ENCODE measurements at places on chromosomes 3 and 15. TPM values are rescaled to one million over a fixed set of nuclear protein-coding genes. Genes with fewer than 3 reads are reported as not detected.
A peak's percentile ranks its signal among the peaks of the same experiment; 100 is the strongest.

DNA sequence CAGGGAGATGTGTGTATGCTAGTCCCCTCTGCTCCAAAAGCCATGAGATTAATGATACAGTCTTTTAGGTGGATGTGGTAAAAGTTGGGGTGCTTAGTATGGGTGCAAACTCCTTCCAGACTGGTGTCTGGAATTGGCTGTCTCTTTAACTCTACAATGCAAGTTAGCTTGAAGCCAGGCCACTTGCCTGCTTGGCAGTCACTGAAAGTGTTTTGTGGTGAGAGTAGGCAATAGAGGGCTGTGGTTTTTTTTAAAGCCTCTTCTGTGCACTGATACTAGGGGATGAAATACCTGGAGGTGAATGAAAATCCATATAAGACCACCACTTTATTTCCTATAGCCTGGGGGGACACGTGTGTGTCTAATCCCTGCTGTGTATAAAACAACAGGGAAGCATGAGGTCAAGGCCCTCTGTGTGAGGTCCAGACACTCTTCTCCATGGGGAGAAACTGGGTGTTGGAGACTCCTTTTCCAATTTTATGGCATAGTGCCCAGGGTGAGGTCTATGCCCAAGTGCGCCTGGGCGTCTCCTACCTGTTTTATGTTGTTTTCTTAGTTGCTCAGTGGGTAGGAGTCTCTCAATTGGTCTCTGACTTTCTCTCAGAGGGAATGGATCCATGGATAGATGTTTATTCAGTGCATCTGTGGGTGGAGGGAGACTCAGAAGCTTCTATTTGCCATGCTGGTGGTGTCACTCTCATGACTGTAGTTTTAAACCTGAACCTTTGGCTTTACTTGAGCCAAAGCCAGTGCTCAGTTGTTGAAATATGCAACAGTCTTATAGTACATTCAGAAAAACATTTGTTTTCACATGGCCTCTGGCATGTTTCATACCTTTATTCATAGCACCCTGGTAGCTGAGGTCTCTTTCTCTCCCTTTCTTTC lies 327.8 kb upstream of the ATP11B start:
- DNase-seq: no peak

GRCh38 chr3:169112153-169112892 lies 551.2 kb downstream of the MECOM start:
- no peak for DNase-seq

DNA sequence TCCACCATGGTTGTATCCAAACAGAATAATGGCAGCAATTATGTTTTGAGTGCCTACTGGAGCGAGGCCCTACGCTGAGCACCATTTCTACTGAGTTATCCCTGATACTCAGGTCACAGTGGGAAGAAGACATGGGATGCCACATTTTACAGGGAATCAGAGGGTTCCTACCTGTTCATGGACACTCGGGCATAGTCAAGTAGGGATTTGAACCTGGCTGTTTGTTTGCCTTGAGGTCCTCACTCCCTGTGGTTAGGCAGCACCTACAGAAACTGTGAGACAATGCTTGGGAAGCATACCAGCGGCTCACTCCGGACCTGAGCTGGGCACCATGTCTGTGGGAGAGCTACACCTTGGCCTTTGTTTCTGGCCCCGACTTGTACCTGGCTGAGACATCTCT lies 390.4 kb downstream of the LRTM1 start:
- DNase-seq: no peak

GRCh38 chr15:37100966-37101215 lies 542 bp upstream of the MEIS2 start:
- no peak for DNase-seq

GRCh38 chr3:192897005-192897404 lies 20.7 kb downstream of the MB21D2 start:
- no peak for DNase-seq

DNA sequence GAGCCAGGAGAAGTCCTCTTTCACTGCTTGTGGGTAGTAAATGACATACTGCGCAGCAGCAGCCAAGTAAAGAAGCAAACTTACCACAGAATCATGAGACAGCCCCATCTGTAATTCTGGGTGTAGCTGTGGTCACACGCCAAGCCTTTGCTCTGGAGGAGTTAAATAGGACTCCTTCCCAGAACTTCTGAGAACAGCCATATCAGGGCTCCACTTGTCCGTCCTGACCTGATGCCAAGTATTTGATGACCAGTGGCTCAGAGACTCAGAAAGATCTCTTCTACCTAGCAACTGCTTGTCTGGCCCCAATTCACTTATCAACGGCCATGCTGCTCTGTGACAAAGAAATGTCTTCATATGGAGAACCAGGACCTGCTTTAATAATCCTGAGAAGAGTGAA lies 20.6 kb upstream of the GOLIM4 start:
- DNase-seq: no peak

- no peak for DNase-seq
These were observed 562 bp downstream of the NEO1 start for GRCh38 chr15:73052653-73053397.

- DNase-seq: no peak
These were observed 19.7 kb downstream of the SEC61A1 start for GRCh38 chr3:128071771-128072453.

- peak; percentile 5 for DNase-seq
These were observed 353 bp downstream of the ATG3 start for GRCh38 chr3:112561484-112561733.

DNA sequence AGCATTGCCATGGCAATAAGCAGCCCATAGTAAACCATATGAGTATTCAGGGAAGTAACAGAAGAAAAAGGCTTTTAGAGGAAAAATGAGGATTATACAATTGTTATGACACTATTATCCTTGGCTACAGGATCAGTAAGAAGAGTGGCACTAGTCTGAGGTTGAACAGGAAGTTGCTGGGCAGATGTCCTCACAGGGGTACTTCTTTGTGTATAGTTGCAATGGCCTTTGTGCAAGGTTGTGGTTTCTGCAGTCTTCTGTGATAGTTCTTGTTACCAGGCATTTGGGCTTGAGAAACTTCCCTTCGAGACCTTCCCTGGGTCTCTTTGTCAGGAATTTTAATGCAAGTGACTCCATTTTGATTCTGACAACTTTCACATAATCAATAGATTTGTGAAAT lies 100.6 kb upstream of the ATP11B start:
- DNase-seq: no peak

GRCh38 chr3:186882150-186882524 lies 39.6 kb downstream of the ADIPOQ start:
- DNase-seq: no peak

- DNase-seq: no peak
These were observed 1.4 kb downstream of the CDAN1 start for GRCh38 chr15:42735382-42736165.

DNA sequence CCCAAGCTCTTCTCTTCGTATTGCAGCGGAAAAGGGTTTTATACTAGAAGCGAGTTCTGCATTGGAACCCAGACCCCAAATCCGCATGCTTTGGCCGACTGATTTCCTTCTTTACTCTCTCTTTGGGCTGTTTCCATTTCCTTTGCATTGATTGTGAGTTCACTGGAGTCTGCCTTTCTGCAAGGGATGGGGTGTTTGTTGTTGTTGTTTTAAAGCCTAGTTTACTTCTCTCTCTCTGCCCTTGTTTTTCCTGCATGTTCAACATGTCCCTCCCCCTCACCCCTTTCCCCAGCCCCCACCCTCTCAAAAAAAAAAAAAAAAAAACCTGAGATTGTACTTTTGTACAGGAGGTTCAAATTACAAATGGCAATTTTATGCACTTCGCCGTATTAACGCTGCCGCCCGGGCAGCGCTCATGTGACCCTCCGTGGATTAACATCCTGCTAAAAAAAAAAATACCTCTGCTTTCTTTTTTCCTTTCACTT lies 2.2 kb downstream of the NR2F2 start:
- DNase-seq: no peak

GRCh38 chr3:14718539-14718938 lies 43.6 kb downstream of the C3orf20 start:
- DNase-seq: no peak

DNA sequence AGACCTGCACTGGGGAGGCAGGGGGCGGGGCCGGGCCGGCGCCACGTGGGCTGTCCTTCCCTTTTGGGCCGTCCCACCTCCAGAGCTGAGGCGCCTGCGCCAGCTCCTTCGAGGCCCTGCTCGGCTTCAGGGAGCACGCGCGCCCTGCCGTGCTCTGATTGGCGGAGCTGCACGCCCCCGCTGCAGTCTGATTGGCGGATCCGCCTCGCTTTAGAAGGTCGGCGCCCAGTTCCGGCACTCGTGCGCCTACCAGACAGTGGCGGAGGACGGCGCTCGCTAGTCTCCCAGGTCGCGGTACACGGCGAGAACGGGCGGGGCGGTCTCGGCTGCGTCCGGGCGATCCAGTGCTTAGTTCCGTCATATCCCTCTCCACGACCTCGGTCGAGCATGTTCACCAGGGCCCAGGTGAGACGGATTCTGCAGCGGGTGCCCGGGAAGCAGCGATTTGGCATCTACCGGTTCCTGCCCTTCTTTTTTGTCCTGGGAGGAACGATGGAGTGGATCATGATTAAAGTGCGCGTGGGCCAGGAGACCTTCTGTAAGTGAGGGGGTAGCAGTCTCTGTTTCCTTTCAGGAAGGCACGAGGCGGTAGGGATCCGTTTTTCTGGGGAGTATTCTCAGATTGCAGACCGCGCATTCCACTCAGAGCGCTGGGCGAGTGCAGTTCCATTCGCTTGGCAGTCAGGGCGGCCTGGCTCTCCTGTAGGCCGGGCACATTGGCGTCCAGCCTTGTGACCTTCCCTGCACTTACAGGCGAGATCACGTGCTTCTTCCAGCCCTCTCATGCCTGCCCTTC lies at the start of gene UQCC5:
Gene UQCC5, plus strand, starts transcription at position 237 of the 796 bp plus-strand sequence. Its CDS starts 151 bp downstream, at position 388.
- DNase-seq: peak; percentile 94

DNA sequence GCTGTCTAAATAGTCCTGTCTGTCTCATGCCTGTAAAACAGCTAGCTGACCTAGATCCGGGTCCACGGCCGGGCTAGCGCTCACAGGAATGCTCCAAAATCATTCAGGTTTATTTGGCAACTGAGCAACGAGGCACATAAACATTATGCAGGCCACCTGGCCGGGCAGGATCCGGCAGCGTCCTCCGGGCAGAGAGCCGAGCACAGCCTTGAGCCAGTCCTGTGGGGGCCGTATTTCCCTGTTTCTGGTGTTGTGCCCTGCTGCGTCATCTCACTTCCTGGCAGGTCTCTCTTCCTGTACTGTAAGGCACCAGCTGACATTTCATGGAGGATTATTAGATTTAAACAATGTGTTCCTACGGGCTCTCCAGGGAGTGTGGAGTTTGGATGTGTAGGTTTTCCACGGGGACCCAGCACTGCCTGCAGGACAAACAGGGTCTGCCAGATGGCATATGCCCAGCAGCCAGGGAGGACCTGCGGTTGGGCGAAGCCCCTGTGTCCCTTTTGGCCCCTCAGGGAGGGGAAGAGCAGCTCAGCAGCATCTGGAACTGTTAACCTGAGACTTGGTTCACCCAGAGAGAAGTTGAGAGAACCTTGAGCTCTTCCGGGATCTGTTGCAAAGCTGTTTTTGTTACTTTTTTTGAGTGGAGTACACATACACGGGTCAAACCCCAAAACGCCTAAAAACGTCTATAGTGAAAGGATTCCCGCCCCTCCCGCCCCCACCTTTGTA lies 16.6 kb upstream of the LRRK1 start:
- DNase-seq: peak; percentile 61

DNA sequence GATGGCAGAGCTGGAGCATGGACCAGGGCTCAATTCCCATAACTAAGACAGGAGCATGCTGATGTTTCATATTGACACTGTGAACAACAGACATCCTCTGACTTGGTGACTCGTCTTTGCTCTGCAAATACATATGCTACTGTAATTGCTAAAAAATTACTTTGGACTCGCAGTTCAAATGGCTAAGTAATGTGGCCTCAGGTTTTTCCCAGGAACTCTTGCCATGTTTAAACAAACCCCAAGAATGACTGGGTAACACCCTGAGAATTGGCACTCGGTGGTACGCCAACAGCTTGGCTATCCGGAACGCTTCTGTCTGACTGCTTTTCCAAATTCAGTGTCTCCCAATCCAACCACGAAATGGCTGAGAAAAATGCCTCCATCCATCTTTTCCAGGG lies 456.7 kb upstream of the THBS1 start:
- no peak for DNase-seq

GRCh38 chr3:143806038-143806437 lies 42.2 kb downstream of the SLC9A9 start:
- DNase-seq: no peak

- no peak for DNase-seq
These were observed 49.2 kb upstream of the CCDC54 start for GRCh38 chr3:107328069-107328468.

DNA sequence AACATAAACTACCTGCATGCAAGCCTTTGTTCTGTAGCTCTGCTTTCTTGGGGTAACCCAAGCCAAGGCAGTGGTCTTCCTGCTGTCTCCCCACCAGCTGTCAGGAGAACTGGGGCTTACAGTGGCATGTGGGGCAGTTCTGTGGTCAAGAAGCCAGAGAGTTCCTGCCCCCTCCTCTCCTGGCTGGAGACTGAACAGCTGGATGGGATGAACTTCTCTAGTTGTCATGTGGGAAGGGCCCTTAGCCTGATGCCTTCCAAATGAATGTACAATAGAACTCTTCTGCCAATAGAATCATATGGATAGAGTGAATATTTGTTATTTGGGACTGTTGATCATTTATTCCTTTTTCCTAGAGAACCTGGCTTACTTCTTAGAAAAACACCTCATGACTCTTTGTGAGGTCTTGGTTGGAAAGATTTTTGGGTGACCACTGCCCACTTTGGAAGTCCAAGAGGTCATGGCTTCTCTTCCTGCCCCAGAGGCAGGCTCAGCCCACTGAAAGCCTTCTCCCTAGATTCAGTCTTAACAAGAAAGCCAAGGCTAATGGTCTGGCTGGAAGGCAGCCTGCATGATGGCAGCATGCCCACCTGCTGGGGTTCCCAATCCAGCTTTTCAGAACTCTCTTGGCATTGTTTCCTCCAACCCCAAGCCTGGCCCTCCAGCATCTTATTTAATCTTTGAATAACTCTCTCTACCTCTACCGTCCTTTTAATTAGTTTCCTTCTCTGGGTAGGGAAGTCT lies 462.9 kb upstream of the PROK2 start:
- DNase-seq: no peak

GRCh38 chr15:93479715-93480114 lies 390.7 kb upstream of the RGMA start:
- peak; percentile 88 for DNase-seq

Gene IL12A
- 0.58 TPM for polyA plus RNA-seq

Gene CTXN2
- not detected for polyA plus RNA-seq

Gene CCR8
- not detected for polyA plus RNA-seq

Gene MNS1
- polyA plus RNA-seq: 5.4 TPM

Gene ABI3BP
- polyA plus RNA-seq: 265 TPM

Gene NR1I2
- 0.33 TPM for polyA plus RNA-seq

Gene GPR149
- polyA plus RNA-seq: 0.10 TPM

Gene FEM1B
- polyA plus RNA-seq: 41.0 TPM

Gene SOX14
- not detected for polyA plus RNA-seq

Gene GP5
- polyA plus RNA-seq: 0.35 TPM

Gene SCN5A
- 5.9 TPM for polyA plus RNA-seq

Gene CHL1
- 2.2 TPM for polyA plus RNA-seq

Gene GRIP2
- 29.3 TPM for polyA plus RNA-seq

Gene ZNF106
- 239 TPM for polyA plus RNA-seq

Gene DZIP3
- polyA plus RNA-seq: 18.0 TPM

Gene NEK10
- 4.6 TPM for polyA plus RNA-seq

Gene FBXW12
- polyA plus RNA-seq: 0.15 TPM

Gene PTH1R
- 10.9 TPM for polyA plus RNA-seq

Gene XCR1
- polyA plus RNA-seq: 0.27 TPM
